ENCODE measurements at places on chromosomes 16 and 17. TPM values are rescaled to one million over a fixed set of nuclear protein-coding genes. Genes with fewer than 3 reads are reported as not detected.

INCA1 gene
- not detected for total RNA-seq

MYLK3 gene
- total RNA-seq = 0.18 TPM

IL17C gene
- total RNA-seq = not detected

FADS6 gene
- total RNA-seq = not detected

RPUSD1 gene
- total RNA-seq = 33.5 TPM

KRTAP16-1 gene
- total RNA-seq = not detected

NME2 gene
- total RNA-seq = 803 TPM

ZSCAN10 gene
- not detected for total RNA-seq

PPY gene
- not detected for total RNA-seq

ITFG1 gene
- 69.3 TPM for total RNA-seq

TERB1 gene
- not detected for total RNA-seq

KRTAP9-4 gene
- not detected for total RNA-seq

IGF2BP1 gene
- total RNA-seq = 0.32 TPM

BFAR gene
- total RNA-seq = 59.2 TPM

OTOP3 gene
- not detected for total RNA-seq

KCTD19 gene
- total RNA-seq = not detected

CACNG5 gene
- total RNA-seq = not detected

TP53TG3F gene
- not detected for total RNA-seq

UNC45B gene
- not detected for total RNA-seq

KCTD11 gene
- total RNA-seq = 20.6 TPM

CMTM1 gene
- total RNA-seq = not detected

ADAD2 gene
- not detected for total RNA-seq

TMEM92 gene
- total RNA-seq = not detected

CNTNAP4 gene
- total RNA-seq = not detected

MT1E gene
- 78.9 TPM for total RNA-seq
